Glutamatergic neuron (in vitro differentiated cells): ENCODE measurements at places on chromosomes 3 and 15. TPM values are rescaled to one million over a fixed set of nuclear protein-coding genes. Genes with fewer than 3 reads are reported as not detected.
A peak's percentile ranks its signal among the peaks of the same experiment; 100 is the strongest.

- H3K36me3 ChIP-seq, result no peaks in the 10 kb centered on the region
- H3K4me3 ChIP-seq, result no peak overlapping the region
- peaks cover 5% of the 10 kb centered on the region for H3K4me1 ChIP-seq
Observed at GRCh38 chr3:108328821-108329486, 32.6 kb downstream of the HHLA2 start.

GRCh38 chr3:157574531-157574930, 71.3 kb upstream of the VEPH1 start:
- H3K4me1 ChIP-seq, result no peaks in the 10 kb centered on the region
- H3K27me3 ChIP-seq, result no peaks in the 10 kb centered on the region
- DNase-seq, result no peak
- H3K4me3 ChIP-seq, result no peak overlapping the region
- H3K36me3 ChIP-seq, result no peaks in the 10 kb centered on the region
- no peak overlapping the region for H3K27ac ChIP-seq

- no peak for DNase-seq
- no peak overlapping the region for H3K4me3 ChIP-seq
Observed at GRCh38 chr3:65714134-65714533, 324.6 kb downstream of the MAGI1 start.

- no peak overlapping the region for H3K27ac ChIP-seq
- H3K4me1 ChIP-seq, result peaks cover 5% of the 10 kb centered on the region
- DNase-seq, result peak; percentile 25
- no peaks in the 10 kb centered on the region for H3K27me3 ChIP-seq
Observed at GRCh38 chr3:31567036-31567435, 34.3 kb downstream of the STT3B start.

GRCh38 chr3:126481808-126482502, 6.3 kb upstream of the ZXDC start:
- DNase-seq, result no peak
- H3K4me3 ChIP-seq, result peak overlapping the region; percentile 25
- no peak overlapping the region for H3K27ac ChIP-seq
- H3K36me3 ChIP-seq, result no peaks in the 10 kb centered on the region

DNA sequence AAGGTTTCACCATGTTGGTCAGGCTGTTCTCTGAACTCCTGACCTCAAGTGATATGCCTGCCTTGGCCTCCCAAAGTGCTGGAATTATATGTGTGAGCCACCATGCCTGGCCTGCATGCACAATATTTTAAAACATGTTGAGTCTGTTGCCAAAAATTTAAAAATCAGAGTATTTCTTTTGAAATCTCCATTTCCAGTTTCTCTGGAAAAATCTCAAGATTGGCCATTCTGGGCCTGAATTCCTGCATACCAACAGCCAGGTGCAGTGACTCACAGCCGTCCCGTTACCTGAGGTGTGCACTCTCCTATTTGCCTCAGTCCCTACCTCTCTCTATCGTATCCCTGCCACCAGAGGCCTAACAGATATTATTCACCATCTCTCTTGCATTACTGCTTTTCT, 15.0 kb upstream of the COPG1 start:
- H3K27me3 ChIP-seq, result peaks cover 2% of the 10 kb centered on the region
- no peak overlapping the region for H3K27ac ChIP-seq
- peaks cover under 1% of the 10 kb centered on the region for H3K4me1 ChIP-seq
- no peak overlapping the region for H3K4me3 ChIP-seq
- DNase-seq, result no peak

DNA sequence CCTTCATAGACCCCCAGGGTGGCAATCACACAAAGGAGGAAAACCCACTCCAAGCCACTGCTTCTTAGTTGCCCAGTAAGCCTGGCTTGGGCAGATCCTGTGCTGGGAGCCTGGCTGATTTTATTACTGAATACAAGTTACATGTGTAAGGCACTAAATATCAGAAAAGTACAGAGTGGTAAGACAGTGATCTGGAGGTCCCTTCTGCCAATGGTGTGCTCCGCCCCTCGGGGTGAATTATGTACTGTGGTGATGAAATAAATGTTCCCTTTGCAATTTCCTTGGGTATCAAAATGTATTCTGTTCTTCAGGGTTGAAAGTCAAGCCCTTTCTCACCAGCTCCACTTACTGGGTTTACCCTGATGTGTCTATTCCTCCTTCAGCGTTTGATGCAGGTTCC, 38.8 kb downstream of the EID1 start:
- H3K27me3 ChIP-seq, result peaks cover 1% of the 10 kb centered on the region
- H3K4me1 ChIP-seq, result no peaks in the 10 kb centered on the region
- H3K36me3 ChIP-seq, result no peaks in the 10 kb centered on the region
- no peak for DNase-seq
- no peak overlapping the region for H3K4me3 ChIP-seq

DNA sequence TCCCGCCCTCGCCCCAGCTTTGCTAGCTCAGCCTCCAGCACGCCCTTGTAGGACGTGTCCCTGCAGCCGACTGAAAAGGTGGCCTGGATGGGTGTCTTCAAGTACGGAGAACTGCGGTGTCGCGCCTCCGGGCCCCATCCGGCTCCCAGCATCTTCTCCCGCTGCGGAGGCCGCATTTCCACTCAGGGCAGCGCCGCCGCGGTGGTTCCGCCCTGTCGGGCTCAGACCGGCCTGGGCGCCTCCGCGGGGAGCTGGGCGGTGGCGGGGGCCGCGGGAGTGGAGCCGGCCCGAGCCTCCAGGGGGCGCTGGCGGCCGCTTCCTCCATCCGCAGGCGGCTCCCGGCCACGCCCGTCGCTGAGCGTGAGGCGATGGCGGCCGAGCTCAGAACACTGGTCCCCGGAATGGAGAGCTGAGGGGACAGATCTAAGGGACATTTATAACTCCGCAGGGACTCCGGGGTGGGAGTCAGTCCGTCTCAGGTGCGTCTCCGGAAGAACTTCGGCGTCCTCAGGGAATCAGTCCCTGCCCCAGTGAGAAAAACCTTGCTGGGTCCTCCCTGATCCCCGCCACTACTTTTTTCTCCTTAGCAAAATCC, 13.6 kb upstream of the SMCO1 start:
- peaks cover 5% of the 10 kb centered on the region for H3K27me3 ChIP-seq
- H3K27ac ChIP-seq, result no peak overlapping the region
- peak; percentile 82 for DNase-seq

GRCh38 chr3:192855434-192855833, 62.2 kb downstream of the MB21D2 start:
- no peak overlapping the region for H3K4me3 ChIP-seq
- peaks cover 31% of the 10 kb centered on the region for H3K4me1 ChIP-seq
- H3K27me3 ChIP-seq, result peaks cover 11% of the 10 kb centered on the region
- H3K36me3 ChIP-seq, result peaks cover 13% of the 10 kb centered on the region
- H3K27ac ChIP-seq, result no peak overlapping the region

DNA sequence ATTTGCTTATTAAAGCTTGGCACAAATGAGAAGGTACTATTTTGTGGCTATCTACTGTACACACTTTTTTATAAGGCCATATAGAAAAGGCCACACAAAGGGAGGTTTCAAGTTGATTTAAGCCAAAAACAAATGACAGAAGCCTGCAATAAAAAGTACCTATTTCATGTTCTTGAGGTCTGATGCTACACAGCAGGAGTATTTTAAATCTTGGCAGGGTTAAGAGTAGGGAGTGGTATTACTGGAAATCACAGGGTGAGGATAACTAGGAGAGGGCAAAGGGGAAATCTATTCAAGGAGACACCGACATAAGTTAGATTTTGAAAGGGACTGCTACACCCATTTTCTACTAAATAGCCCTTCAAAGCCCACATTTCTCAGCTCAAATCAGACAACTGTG, 146.2 kb downstream of the GREM1 start:
- no peak overlapping the region for H3K27ac ChIP-seq

DNA sequence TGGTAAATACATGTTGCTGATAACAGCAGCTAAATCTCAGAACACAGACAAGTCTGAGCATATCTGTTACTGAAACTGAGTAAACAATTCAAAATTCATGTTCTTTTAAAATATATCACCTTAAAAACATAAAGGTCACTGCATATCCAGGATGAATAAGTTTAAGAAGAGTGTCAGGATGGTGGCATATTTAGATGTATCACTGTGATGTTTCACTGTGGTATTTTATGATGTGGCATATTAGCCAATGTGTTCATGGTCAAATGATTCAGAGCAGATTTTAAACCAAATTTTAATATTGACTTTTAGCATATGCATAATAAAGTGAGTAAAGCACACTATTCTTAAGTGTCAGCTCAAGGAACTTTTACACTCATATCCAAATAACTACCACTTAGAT, 346.4 kb upstream of the DPPA4 start:
- H3K27ac ChIP-seq, result no peak overlapping the region
- no peaks in the 10 kb centered on the region for H3K36me3 ChIP-seq
- DNase-seq, result no peak
- no peaks in the 10 kb centered on the region for H3K27me3 ChIP-seq
- no peaks in the 10 kb centered on the region for H3K4me1 ChIP-seq

DNA sequence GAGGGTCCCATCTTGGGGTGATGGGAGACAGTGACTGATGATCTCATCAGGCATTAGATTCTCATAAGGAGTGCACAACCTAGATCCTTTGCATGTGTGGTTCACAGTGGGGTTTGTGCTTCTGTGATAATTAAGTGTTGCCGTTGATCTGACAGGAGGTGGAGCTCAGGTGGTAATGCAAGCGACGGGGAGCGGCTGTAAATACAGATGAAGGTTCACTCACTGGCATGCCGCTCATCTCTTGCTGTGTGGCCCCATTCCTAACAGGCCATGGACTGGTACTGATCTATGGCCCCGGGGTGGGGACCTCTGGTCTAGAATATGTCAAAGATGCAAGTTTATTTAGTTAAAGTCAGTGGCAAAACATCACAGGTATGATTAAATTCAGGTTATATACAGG, 8.7 kb downstream of the MEF2A start:
- H3K36me3 ChIP-seq, result peaks cover 5% of the 10 kb centered on the region
- no peak for DNase-seq
- H3K4me3 ChIP-seq, result no peak overlapping the region
- peaks cover 13% of the 10 kb centered on the region for H3K4me1 ChIP-seq

DNA sequence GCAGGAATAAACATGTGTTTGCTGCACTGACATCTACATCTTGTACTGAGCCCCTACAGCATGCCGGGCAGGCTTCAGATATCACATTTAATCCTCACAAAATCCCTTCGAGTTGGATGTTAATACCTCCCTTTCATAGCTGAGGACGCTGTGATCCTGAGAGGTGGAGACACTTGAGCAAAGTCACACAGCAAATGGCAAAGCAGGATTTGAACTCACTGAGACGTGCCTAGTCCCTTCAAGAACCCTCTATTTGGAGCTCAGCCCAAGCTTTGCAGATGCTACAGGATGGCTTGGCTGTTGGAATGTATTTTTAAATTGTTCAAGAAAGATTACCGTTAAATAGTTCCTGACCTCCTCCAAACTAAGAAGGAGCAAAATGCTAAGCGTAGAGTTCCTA, 64.6 kb upstream of the SLC6A6 start:
- H3K27me3 ChIP-seq, result peaks cover 3% of the 10 kb centered on the region
- no peak for DNase-seq
- no peak overlapping the region for H3K4me3 ChIP-seq
- no peaks in the 10 kb centered on the region for H3K36me3 ChIP-seq
- no peak overlapping the region for H3K27ac ChIP-seq

- H3K27ac ChIP-seq, result no peak overlapping the region
- no peak for DNase-seq
- no peaks in the 10 kb centered on the region for H3K4me1 ChIP-seq
- peaks cover 4% of the 10 kb centered on the region for H3K27me3 ChIP-seq
- no peaks in the 10 kb centered on the region for H3K36me3 ChIP-seq
Observed at GRCh38 chr15:88658972-88659931, 20.4 kb downstream of the ISG20 start.

Gene TIMP4
- total RNA-seq, result not detected

Gene UTS2B
- total RNA-seq, result not detected

Gene COL7A1
- 62.0 TPM for total RNA-seq
